ENCODE measurements at places on chromosomes 12 and 14.

GRCh38 chr14:100761481-100761880 lies 34.8 kb downstream of the DLK1 start:
- peak; percentile 85 for DNase-seq

GRCh38 chr14:89575386-89576061 lies 158.5 kb upstream of the FOXN3 start:
- no peak for DNase-seq

DNA sequence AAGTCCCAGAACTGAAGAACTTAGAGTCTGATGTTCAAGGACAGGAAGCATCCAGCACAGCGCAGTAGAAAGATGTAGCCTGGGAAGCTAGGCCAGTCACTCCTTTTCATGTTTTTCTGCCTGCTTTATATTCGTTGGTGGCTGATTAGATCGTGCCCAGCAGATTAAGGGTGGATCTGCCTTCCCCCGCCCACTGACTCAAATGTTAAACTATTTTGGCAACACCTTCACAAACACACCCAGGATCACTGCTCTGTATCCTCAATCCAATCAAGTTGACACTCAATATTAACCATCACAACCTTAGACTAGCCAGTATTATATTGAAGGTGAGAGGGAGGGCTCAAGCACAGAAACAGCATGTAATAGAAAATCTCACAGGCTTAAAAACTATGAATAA lies 222.9 kb downstream of the C12orf50 start:
- DNase-seq, result no peak

DNA sequence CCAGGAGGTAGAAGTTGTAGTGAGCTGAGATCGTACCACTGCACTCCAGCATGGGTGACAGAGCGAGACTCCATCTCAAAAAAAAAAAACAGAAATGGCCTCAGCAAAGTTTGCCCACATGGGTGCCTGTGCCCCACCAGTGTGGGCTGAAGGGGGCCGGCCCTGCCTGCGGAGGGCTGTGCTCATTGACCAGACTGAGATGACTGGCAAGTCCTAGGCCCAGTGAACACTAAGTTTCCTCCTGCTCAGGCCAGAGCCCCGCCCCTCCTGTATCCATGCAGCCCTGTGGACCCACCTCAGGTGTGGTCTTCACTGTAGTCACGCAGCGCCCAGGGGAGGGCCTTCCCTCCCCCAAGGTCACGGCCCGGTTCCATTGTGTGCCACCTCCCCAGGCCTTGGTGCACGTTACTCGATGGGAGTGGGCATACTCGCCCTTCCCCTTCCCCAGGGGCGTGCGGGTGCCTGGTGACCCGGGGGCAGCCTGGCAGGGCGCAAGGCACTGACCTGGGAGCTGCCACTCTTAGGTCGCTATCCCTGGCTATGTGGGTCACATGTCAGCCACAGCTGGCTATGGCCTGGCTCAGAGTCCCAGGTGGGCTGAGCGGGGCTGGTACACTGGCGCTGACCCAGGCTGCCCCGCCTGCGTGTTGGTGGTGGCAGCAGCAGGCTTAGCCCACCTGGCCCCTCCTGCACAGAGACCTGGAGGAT lies 16.1 kb downstream of the INF2 start:
- no peak for DNase-seq

GRCh38 chr12:75446857-75447256 lies 33.7 kb upstream of the GLIPR1 start:
- peak; percentile 85 for DNase-seq

DNA sequence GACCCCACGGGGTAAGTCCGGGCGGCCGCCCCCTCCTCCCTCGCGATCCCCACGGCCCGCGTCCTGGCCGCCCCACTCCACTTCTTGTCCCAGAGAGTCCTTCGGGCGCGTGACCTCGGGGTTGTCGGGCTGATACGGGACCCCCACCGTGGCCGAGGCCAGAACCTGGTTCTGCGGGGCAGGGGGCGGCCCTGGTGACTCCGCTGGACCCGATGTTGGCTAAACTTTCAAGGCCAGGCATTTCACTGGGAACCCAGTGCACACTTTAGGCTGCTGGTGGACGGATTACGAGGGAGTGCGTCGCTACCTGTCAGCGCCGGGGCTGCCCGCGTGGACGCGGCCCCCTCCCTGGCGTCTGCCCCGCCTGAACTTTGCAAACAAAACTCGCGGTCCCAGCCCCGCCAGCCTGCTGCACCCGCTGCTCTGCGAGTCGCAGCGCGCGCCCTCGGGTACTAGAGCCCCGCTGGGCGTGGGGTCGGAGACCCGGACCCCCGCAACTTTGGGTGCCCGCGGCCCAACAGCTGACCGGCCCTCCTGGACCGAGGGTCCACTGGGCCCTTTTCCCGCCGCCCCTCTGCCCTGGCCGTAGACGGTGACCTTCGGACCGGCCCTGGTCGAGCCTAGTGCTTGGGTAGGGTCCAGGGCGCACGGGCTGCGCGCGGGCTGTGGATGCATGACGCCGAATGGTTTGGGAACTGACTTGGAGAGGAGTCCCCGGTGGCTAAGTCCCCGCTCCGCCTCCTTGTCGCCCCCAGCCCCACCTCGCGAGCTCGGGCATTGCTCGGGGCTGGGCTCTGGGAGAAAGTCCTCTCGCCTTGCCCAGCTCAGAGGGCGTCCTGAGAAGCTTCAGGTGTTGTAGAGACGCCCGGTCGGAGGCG lies 624 bp downstream of the RIN3 start:
- peak; percentile 30 for DNase-seq

GRCh38 chr14:21913759-21914158 lies 240.1 kb upstream of the OR4E1 start:
- peak; percentile 59 for DNase-seq

- no peak for DNase-seq
These were observed 502.2 kb upstream of the USP15 start for GRCh38 chr12:61757831-61758505.

DNA sequence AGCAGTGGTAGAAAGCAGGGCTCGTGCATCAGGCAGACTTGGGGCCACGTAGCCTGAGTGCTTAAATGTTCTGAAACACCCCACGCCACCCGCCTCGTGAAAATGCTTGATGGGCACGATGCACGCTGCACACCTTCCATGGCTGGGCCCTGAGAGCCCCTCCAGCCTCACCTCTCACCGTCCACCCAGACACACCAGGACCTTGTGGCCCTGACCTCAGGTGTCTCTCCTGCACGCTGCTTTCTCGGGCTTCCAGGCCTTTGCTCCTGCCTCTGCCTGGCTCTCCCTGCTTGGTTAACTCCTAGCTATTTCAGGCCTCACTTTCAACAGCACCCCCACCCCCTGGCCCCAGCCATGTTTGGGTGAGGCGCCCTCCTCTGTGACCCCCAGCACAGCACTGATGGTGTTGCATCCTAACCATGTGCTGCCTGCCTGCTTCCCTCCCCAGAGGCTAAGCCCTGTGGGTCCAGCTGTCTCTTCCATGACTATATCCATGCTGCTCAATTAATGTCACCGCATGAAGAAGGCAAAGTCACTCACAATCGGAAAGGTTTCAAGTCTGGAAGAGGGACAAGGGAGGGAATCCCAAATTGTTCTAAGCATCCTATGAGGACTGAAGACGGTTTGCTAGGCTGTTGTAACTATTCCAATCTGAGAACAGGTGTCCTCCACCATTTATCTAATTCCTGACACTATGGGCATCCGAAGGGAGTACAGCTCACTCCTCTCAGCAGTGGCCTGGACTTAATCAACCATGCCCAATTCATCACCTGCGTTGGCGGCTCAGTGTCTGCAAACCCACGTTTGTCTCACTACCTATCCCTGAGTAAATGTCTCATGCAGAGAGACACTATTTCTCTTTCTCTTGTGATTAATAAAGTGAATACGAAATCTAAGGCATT lies 82.2 kb downstream of the CCDC88C start:
- DNase-seq, result no peak

DNA sequence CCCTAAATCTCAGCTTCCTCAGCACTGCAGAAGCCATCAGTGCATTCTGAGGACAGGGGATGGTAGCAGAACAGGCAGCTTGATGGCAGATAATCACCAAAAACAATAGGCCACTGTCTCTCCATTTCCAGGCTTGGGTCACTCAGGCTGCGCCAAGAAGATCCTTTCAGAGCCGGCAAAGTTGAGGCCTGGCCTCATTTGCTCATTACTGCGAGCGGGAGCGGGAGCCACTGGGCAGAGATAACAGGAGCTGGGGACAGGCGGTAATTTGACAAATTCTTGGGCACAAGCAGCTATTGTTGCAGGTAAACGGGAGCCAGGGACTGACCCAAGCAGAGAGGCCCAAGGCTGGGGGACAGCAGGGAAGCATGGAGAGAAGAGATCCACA lies 2.1 kb downstream of the MSI1 start:
- DNase-seq, result no peak

- no peak for DNase-seq
These were observed 6.0 kb downstream of the B4GALNT1 start for GRCh38 chr12:57626921-57627445.

GRCh38 chr14:60648934-60649874 lies at the start of gene SIX1:
Gene SIX1, minus strand, starts transcription at chr14:60649477. Its CDS starts 288 bp downstream, at chr14:60649189.
- DNase-seq, result peak; percentile 94

GRCh38 chr14:22334275-22334577 lies 254.8 kb downstream of the DAD1 start:
- DNase-seq, result no peak

DNA sequence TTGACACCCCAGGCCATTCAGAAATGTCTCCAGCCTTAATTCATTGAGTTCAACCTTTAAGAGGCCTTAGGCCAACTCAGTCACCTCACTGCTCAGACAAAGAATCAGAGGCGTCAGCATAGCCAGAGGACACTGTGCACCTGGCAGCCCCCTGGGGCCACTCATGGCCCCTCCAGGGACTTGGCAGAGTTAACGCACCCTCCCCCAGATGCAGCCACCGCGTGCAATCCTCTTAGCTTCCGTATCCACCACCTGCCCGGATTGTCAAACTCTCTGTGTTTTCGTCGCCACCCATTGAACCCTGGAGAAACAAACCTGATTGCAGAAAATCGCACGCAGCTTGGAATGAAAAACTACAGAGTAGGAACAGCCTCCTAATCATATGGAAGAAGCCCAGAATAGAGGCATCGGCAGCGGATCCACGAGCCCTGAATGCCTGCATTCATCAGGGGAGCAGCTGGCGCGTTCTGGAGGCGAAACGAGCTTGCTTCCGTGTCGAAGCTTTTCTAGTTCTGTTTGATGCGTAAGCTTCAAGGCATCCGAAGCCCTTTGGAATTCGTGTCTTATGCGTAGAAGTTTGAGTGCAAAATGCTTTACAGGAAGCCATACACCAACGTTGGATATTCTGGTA lies 22.4 kb downstream of the BRI3BP start:
- DNase-seq, result no peak

DNA sequence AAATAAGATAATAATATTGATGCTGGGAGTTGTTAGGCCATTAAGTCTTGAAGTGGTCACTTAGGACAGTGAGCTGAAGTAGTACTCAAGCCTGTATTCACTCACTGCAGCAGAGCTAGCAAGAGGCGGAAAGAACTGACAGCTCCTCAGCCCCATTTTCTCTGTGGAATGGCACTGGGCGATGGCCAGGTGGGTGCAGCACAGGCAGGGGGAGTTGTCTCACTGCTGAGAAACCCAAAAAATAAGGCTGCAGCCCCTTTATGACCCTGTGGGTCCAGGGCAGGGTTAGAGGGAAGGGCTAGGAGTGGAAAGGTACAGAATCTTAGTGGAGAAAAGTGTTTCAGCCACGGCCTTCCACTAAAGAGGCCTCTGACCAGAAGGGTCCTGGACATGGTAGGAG lies 35.5 kb downstream of the PDZRN4 start:
- DNase-seq, result no peak

DNA sequence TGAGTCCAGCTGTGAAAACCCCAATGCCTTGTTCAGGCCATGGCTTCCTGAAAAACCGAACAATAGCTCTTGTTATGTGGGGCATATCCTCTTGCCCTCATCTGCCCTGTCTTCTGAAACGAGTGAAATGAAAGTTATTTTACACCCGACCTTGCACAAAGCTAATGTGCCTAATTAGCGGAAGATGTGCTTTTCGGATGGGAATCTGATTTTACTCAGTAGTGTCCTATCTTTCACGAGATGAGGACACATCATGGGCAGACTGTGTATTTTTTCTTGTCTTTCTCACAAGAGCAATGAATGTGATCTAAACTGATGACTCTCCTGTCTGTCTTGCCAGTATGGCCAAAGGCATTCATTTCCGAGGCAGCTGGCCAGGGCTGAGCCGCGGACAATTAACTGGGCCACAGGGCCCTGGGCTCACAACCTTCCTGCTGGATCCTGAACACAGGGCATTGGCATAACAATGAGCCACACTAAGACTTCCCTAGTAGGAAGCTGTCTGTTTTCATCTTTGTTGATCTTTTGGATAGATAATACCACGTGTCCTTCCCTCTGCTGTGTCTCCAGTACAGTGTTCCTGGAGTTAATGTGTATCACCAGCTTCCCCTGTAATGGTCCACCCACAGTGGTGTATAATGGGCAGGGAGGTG lies 86.0 kb upstream of the HIF1A start:
- DNase-seq, result peak; percentile 77

DNA sequence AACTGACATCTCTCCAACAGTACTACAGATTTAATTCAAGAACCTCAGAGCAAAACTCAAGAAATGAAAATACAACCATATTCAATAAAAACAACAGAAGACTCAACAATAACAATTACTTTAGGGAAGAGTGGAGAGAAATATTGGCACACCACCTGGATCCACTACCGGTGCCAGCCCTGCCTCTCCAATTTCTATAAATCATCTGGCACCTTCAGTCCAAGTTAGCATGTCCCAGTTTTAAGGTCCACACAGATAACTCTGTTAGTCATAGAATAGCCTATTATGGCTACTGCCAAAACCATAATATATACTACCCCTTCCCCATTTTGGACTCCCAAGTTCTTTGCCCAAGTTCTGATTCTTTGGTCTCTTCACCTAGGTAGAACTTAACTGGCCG lies 69.9 kb upstream of the PSMA6 start:
- DNase-seq, result no peak

DNA sequence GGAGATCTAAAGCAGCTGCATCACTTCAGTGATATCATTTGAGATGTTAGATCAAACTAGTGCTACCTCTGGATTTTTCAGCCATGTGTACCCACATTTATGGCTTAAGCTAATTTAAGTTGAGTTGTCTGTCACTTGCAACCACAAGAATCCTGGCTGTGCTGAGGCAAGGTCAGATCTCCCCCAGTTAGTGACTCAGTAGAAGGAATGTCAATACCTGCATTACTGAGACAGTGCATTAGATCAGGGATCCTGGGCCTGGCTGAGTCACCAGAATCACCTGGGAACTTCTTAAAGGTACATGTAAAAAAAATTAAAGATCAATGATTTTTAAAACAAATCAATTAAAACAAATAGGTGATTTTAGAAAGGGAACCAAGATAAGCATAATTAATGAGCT lies 84.6 kb upstream of the GRIN2B start:
- DNase-seq, result no peak

DNA sequence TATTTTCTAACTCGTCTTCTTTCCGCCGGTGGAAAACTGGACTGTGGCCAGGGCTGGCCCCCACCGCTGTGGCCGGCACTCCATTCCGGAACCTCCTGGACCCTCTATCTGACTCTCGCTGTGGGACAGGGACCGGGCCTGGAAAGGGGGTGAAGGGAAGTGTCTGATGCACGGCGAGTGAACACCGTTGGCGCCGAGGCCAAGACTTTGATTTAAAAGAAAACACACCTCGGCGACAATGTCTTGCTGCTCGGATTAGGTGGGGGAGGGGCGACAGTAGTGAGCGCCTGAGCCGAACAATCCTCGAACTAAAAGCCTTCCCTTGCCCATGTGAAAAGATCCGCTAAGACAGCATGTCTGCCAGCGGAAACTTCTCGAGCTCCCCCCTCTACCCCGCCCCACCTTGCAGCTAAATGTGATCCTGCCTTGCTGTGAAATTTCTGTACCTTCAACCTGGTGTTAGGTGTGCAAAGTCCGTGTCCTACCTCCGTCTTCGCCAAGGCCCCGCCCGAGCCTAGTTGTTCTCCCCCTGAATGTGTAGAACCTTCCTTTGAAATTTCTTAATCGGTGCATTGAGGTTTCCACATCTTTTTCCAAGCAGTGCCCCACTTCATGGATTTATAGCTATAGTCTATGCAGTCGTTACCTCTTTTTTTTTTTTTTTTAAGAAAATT lies 862 bp upstream of the HOTAIR start:
- DNase-seq, result no peak
